NCI-H1092 treated with DMSO at 0.1 percent for 48 hours (cell line): ENCODE measurements at places on chromosomes 2 and 18.

- no peak for DNase-seq
Measured at GRCh38 chr2:128416109-128416785, 97.6 kb upstream of the HS6ST1 start.

- DNase-seq = no peak
Measured at GRCh38 chr2:206783718-206784117, 18.3 kb downstream of the FASTKD2 start.

GRCh38 chr2:52112141-52112540 lies 1080.2 kb upstream of the NRXN1 start:
- no peak for DNase-seq

DNA sequence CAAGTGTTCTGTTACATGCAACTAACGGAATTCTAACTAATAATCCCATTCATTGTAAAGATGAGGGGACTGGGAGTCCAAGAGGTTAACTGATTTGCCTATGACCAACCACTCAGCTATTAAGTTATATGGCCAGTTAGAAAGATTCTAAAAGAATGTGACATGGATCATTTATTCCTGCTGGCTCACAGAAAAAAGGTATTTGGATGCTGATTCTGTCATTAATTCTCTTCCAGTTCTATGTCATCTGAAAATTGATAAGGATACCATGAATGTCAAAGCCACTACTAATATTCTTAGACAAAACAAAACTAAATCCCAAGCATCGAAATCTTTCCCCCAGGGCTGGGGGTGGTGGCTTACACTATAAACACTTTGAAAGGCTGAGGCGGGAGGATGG lies 41.2 kb upstream of the GORASP2 start:
- no peak for DNase-seq

GRCh38 chr2:26650713-26651469 lies 9.7 kb upstream of the CIB4 start:
- no peak for DNase-seq

DNA sequence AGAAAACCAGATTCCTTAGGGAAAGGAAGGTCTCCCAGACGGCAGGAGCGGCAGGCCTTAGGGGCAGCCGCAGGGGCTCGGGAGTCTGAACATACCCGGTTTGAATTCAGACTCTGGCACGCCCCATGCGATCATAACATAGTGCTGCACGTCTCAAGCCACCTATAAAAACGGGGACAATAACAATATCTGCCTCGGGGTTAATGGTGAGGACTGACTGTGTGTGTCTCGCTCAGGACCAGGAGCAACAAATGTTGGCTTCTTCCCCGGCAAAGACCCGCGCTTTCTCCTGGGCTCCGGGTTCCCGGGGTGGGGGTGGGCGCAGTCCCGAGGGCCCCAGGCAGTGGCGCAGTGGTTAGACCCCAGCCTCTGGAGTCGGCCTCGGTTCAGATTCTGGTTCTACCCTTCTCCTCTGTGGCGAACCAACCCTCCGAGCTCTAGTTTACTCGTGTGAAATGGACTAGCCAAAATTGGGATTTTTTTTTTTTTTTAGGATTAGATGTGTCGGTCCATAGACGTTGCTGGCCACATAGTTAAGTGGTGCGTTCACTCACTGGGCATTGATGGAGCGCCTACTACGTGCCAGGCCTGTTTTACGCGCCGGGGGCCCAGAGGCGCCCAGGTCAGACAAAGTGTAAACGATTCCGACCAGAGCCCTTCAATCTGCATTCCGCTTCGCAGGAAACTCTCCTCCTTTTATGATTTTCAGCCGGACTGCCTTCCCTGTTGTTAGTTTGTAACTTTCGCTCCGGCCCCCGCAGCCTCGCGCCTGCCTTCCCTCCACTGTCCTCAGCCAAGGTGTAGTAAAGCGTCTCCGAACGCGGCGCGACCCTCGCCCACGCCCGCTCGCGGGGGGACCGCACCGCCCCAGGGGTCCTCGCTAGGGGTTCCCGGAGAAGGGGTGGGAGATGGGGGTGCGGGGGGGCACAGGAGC lies 820 bp upstream of the SH3BP4 start:
- DNase-seq = no peak

DNA sequence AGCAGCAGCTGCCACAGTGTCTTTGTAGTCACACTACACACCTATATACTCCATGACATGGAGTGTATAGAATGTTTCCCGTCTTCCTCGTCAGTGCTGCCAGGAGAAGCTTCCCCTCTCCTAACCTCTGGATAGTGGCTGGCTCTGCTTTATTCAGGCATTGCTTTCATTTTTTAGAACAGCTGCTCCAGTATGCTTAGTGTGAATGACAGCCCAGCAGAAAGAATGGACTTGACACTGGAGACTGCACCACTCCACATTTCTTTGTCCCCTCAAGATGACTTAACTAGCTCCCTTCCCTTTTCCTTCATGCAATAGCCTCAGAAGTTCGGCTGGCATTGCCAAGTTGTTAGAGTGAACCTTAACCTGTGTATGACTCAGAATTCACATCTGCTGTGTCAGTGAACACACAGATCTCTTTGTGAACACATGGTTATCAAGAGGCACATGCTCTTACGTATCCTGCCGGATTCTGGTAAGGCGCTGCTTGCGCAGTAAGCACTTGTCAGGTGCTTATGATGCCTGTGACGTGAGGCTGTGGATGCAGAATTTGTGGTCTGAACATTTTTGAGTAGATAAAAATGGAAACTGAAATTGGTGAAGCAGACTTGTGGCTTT lies 73.9 kb downstream of the NEDD4L start:
- DNase-seq = no peak

DNA sequence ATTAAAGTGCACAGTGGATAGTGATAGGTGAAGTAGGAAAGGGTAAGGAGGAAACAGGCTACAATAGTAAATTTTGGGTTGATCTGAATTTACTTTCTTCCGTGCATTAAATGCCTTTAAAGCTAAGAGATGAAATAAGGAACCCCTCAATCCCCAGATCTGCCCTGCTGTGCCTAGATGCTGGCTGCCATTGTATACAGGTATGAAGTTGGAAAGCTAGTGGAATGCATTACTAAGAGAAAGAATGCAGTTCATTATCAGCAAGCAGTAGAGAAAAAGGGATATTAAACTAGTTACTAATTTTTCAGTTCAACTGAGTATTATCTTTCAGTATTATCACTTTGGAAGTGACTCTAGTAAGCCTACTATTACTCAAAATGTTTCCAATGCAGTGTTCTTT lies 93.3 kb downstream of the WDPCP start:
- DNase-seq = no peak

DNA sequence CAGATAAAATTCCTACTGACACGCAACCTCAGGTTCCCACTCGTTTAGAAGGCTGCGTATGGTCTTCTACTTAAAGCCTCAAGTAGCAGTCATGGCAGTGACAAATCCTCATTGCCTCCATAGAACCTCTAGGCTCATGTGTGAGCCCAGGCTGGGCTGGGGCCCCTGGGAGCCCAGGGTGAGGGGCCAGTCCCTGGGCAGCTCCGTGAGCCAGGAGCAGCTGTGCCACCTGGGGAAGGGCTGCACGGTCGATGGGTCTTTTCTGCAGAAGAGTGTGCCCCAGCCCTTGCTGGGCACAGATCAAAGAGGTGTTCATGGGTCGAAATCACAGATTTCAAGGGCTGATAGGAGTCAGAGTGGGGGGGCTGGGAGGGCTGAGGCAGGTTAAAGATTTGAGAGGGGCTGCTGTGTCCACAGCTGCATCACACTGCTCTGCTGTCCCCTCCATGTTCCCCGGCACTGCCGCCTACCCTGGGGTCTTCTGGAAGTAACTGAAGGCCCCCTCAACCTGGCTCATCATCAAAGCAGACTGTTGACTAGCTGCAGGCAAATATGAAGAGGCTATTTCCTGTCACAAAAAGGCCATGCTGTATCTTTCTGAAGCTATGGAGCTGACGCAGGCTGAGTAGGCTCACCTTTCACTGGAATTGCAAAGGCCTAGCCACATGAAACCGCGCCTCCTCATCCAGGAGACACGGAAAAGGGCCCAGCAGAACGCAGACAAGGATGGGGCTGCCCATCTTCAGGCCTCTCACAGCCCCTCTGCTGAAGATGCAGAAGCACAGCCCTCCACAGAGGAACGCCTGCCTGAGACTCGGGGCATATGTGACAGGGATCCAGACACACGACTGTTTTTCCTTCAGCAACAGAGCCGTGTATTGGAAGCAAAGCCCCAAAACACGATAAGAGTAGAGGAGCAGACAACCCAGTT lies 35.7 kb upstream of the ALPP start:
- DNase-seq = no peak

- DNase-seq = no peak
Measured at GRCh38 chr18:13451213-13451540, 232.6 kb downstream of the LDLRAD4 start.

- DNase-seq = no peak
Measured at GRCh38 chr2:18898271-18898670, 308.9 kb upstream of the NT5C1B start.

DNA sequence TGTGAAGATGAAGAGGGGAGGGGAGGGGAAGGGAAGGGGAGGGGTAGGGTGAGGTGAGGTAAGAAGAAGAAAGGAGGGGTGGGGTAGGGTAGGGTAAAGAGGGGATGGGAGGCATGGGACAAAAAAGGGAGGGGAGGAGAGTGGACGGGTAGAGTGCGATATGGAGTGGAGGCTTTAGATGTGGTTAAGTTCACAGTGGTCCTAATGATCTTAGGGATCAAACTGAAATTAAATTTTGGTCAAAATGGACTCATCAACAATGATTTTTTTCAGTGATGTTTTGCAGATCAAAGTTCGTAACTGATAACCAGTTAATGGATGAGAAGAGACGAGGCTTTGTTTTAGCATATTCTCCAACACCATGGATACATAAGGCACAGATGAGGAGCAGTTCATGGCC lies 513.9 kb upstream of the ACVR2A start:
- DNase-seq = no peak

- no peak for DNase-seq
Measured at GRCh38 chr2:11396021-11396420, 51.6 kb upstream of the ROCK2 start.

DNA sequence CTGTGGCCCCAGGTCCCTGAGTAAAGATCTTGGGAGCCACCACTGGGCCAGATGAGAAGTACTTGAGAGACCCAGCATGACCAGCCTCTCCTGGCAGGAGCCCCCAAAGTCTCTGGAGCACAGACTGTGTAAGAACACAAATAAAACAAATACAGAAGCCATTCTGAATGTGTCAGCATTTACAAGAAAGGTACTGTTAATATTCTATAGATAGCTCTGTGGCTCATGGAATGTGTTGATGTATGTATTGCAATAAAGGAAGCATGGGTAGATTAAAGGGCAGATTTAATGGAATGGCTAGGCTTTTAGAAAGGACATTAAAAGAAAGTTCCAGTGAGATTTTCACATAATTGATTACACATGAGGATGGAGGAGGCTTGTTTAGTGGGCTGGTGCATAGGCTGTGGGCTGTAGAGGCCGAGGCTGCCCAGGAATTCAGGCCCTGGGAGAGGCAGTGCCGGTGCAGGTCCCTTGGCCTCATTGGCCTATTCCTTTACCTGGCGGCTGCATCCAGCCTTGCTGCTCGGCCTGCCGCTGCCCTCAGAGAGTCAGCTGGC lies 127.7 kb upstream of the DLX2 start:
- DNase-seq = no peak

DNA sequence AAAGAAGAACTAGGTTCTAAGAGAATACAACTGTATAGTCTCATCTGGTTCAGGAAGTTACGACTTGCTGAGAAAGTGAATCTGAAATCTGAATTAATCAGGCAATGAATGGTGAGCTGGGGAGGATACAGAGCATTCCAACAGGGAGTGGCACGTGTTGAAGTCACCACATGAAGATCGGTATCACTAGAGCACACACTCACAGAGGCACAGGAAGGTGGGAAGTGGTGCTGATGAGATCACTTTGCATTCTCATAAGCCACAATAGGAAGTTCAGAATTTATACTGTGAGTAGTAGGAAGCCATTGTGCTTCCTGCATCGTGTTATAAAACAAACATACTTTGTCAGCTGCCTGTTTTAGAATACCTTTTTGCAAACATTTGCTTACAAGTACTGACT lies 615.0 kb upstream of the DDX18 start:
- no peak for DNase-seq

DNA sequence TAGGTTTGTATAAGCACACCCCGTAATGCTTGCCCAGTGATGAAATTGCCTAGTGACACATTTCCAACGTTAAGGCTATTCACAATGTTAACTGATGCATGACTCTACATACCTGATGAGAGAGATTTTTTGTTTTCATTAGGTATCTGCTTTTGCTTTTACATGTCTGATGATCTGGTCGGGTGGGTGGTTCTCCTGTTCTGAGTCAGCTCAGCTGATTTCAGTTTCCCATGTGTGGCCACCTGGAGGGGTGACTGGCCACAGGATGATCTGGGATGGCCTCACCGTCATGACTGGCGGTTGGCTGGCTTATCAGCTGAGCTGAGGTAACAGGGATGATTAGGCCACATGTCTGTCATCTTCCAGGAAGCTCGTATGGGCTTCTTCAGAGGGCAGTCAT lies 33.8 kb upstream of the ACYP2 start:
- DNase-seq = no peak

GRCh38 chr2:172927641-172928357 lies 147.8 kb upstream of the MAP3K20 start:
- DNase-seq = no peak

DNA sequence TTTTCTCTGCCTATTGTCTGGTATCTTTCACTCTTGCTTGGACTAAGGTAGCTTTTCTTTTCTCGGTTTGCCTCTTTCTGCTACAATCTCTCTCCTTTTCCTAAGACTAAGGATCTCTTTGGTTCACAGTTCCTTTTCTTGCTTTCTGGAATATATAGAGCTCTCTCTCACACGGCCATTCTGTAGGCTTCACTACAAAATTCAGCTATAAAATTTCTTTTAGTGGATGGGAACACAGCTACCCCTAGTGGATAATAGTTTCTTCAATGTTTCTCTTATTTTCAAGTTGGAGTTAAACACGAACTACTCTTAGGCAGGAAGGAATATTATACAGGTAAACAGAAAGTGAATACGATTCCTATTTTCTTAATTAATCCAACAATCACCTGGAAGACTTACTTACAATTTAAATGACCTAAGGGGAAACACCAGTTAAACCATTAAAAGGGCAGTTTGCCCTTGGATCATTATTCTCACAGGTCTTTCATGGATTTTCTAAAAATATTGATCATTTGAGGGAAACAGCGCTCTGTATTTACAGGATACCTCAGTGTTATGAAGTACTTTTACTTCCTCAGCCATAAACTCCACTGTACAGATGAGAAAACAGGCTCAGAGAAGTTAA lies 140.5 kb downstream of the LRP2 start:
- no peak for DNase-seq
